ENCODE measurements at places on chromosomes 4 and X.

DNA sequence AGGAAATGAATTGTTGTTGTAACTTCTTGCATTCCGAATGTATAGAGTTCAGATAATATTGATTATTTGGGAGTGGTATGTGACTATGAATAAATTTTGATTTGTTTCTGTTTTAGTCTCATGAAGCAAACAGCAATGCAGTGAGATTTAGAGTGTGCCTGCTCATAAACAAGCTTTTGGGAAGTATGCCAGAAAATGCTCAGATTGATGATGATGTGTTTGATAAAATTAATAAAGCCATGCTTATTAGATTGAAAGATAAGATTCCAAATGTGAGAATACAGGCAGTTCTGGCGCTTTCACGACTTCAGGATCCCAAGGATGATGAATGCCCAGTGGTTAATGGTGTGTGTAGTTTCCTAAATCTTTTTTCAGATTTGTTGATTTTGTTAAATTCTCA, 2.0 kb downstream of the NCAPG start:
- no peak for DNase-seq

DNA sequence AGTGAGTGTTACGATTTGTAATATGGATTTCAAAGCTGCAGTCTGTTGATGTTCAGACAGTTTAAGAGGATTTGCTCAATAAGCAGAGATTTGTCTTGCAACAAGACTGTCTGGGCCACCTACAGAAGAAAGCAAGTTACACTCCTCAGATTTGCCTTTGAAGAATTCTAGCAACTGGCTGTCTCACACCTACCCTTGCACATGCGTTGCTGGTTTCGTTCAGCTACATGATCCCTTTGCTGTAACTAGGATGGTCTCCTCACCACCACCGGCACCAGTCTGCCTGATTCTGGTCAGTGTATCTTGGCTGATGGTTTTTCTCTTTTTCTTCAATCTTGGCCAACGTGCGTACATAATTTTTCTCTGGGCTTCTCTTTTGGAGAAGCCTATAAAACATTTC, 172.7 kb upstream of the LCORL start:
- DNase-seq, result no peak

- DNase-seq, result no peak
Measured at GRCh38 chrX:46860557-46860956, 23.7 kb downstream of the RP2 start.

DNA sequence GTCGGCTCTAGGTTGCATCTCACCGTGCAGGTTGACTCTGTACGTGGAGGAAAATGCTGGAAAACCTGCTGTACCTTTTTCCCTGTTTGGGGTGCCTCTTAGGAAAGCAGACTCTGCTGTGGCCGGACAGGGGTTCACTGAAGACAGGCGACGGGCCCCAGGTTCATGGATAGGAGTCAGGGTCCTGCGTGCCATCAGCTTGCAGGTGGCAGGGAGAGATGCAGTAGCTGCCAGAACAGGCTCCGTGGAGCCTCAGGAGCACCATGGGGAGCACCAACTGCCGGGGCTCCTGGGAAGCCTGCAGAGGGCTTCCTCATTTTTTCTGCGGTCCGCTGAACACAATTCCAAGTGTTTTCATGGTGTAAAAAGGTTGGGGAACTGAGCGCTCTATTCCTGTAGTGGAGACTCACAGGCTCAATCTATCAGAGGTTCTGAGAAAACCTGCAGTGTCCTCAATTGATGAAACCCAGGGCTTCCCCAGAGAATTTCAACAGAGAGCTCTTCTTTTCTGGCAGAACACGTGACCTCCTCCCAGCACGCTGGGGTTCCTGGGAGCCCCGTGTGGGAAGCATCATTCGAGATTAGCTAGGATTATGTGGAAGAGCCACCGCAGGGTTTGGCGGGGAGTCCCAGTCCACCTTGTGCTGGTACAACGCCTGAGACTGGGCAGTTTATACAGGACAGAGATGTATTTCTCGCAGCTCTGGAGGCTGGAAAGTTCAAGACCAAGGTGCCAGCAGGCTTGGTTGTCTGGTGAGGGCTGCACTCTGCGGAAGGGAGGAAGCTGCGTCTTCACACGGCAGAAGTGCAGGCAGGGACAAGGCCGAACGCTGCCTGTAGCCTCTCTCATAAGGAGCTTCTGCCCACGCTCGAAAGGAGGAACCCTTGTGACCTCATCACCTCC, 1.6 kb downstream of the HTRA3 start:
- DNase-seq, result no peak

GRCh38 chr4:81930506-81931238, 443.1 kb downstream of the HNRNPD start:
- DNase-seq, result no peak

DNA sequence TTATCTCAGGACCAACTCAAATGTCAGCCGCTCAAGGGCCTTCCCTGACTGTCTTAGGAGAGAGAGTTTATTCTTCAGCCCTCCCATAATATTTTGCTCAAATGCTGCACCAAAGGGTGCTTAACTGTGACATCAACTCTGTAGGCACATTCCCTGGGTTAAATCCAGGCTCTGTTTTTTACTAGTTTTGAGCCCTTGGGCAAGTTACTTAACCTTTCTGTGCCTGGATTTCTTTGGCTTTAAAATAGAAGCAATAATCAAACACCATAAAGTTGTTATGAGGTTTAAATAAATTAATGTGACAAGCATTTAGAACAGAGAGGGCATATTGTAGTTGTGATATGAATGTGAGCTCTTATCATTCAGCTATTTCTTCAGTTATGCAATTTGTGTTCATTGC, 54.2 kb upstream of the LIMCH1 start:
- DNase-seq, result no peak

DNA sequence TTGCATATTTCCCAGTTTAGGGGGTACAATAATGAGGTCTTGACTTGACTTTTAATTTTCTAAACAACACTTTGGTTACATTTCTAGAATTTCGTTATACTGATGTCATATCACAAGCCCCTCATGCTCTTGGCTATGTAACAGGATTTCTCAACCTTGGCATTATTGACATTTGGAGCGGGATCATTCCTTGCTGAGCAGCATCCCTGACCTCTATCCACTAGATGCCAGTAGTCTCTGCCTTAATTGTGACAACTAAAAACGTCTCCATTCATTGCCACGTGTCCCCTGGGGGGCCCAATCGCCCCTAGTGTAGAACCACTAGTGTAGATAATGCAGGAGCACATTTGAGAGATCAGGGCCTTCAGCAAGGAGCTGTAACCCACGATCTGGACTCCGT, 234.2 kb upstream of the MID1 start:
- DNase-seq, result no peak

DNA sequence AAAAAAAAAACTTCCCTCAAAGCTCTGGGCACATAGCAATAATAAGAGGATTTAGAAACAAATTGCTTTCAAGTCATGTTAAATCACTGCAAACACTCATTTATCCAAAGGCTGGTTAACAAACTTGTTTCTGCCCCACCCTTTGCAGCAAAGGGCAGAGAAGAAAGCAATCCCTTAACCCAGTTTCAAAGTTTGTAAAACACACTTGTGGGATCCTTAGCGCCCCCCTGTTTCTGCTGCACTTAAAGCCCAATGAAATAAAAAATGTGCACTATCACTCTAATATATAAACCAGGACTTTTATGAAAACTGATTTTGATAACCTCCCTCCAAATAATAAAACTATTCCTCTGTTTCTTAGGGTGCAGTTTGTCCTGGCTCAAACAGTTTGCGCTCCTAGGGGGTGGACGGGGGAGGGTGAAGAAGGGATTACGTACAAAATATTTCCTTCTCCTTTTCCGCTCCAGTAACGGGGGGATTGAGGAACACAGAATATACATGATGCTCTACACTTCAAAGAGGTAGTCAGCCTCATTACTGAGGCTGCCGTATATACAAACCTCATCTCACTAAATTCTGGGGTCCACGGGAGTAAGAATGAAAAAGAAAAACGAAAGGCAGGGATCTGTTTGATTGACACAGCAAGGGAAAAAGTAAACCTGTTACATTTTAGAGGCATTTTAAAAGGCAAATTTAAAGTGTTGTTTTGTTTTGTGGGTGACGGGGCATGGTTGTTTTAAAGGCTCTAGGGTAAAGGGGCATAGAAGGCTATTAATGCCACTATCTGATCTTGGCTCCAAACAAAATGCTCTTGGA, 3.1 kb upstream of the PCDH10 start:
- DNase-seq, result no peak

- no peak for DNase-seq
Measured at GRCh38 chrX:150719621-150720020, 26.4 kb downstream of the MTMR1 start.

- no peak for DNase-seq
Measured at GRCh38 chr4:172709376-172709775, 459.2 kb upstream of the GALNT7 start.

DNA sequence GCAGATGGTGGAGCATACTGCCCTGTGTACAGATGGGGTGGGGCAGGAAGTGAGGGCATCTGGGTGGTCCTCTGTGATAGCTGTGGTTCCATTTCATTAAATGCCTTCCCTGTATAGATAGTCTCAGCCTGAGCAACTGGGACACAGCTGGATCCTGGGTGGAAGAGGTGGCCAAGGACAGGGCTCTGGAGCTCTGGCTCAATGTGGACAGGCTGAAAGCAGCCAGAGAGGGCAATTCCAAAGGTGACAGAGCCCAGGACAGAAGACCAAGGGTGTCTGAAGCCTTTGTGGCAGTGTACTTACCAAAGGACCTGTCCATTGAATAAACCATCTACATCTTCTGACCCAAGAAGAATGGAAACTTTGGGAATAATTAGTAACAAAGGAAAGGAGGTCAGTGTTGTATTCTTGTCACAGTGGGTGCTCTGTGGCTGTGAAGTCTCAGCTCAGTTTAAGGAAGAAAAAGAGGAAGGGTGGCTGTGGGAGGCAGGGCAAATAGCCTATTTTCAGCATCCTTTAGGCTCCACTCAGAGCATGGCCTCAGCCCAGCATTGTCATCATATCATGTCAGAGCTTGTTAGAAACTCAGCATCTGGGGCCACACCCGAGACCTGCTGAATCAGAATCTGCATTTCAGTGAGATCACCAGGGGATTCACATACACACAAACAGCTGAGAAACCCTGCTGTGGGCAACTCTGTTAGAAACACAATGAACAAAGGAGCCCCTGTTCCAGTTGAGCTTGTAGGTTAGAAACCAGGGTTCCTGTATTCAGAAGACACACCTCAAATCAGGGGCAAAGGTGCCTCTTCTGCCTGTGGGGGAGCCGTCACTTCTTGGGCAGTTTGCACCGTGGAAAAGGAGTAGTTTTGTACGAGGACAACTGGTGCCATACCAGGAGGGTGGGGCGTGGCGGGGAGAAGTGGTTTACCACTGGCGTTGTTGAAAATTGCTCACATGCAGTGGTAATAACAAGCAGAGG, 168.6 kb downstream of the PTTG2 start:
- DNase-seq, result peak; percentile 49

- no peak for DNase-seq
Measured at GRCh38 chr4:83025563-83025962, 9.4 kb upstream of the COPS4 start.

GRCh38 chr4:48432017-48432416, 51.1 kb upstream of the SLC10A4 start:
- no peak for DNase-seq
